ENCODE measurements at places on chromosomes 6 and 20.
A peak's percentile ranks its signal among the peaks of the same experiment; 100 is the strongest.

DNA sequence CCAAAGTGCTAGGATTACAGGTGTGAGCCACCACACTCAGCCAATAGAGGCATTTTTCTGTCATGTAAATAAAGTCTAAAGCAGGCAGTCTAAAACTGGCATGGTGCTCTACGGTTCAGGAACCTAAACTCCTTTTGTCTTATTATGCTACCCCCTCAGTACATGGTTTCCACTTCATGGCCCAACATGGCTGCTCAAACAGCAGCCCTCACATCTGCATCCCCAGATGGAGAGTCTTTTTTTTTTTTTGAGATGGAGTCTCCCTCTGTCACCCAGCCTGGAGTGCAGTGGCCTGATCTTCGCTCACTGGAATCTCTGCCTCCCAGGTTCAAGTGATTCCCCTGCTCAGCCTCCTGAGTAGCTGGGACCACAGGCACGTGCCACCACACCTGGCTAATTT lies 38.3 kb downstream of the SLC52A3 start:
- DNase-seq, result no peak

DNA sequence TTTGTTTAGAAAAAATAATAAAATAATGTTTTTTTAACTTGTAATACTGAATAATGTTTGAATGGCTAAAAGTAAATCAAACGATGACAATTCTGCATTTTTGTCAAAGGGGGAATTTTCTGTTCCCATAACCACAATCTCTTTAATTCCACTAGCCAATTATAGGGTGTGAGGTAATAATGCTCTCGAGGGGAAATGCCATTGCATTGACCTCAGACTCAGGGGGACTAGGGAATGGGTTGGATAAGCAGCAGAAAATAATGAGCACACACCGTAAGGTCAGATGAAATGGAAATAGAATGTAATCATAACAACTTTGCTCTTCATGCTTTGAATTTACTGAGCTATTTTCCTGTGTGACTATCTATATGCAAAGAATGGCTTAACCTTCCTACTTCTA lies 584.7 kb downstream of the RFPL4B start:
- DNase-seq, result no peak

GRCh38 chr6:4344317-4344899 lies 209.0 kb upstream of the ECI2 start:
- no peak for DNase-seq

GRCh38 chr6:11705069-11705468 lies 73.5 kb downstream of the ADTRP start:
- DNase-seq, result no peak

DNA sequence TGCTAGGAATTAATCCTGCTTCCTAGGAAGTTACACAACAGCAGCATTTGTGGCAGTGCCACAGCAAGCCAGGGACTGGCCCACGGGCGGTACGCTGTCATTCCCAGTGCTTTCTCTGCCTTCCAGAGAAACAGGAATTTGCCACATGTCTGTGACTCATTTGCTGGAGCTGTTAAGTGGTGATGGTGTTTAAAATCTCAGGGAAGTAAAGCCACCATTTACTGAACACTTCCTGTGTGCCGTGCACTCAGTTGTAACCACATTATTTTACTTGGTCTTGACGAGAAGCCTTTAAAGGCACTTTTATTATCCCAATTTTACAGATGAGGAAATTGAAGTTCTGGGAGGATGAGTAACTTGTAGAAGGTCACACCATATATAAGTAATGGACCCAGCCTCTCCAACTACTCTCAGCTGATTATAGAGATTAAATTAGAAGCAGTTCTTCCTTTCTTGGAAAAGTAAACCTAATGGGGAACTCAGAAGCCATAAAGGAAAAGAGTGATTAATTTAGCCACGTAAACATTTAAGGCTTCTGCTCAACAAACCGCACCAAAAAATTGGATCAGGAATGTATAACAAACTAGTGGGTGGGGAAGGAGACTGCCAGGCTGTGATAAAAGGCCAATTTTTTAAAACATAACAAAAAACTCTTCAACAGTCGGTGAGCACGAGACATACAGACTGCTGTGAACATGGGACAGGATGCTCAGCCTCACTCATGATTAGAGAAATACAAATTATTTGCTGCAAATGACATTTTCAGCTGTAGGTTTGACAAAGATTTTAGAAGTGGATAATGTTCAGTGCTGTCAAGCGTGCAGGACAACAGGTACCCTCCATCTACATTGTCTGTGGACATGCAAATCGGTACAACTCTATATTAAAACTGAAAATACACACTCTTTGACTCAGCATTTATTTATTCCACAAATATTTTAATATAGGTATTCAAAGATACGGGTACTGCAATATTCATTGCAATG lies 311.2 kb downstream of the NRN1 start:
- DNase-seq, result no peak

GRCh38 chr20:19807191-19807945 lies 49.3 kb downstream of the RIN2 start:
- peak; percentile 41 for DNase-seq

GRCh38 chr6:151390851-151391470 lies 398 bp downstream of the ZBTB2 start:
- DNase-seq, result peak; percentile 38

DNA sequence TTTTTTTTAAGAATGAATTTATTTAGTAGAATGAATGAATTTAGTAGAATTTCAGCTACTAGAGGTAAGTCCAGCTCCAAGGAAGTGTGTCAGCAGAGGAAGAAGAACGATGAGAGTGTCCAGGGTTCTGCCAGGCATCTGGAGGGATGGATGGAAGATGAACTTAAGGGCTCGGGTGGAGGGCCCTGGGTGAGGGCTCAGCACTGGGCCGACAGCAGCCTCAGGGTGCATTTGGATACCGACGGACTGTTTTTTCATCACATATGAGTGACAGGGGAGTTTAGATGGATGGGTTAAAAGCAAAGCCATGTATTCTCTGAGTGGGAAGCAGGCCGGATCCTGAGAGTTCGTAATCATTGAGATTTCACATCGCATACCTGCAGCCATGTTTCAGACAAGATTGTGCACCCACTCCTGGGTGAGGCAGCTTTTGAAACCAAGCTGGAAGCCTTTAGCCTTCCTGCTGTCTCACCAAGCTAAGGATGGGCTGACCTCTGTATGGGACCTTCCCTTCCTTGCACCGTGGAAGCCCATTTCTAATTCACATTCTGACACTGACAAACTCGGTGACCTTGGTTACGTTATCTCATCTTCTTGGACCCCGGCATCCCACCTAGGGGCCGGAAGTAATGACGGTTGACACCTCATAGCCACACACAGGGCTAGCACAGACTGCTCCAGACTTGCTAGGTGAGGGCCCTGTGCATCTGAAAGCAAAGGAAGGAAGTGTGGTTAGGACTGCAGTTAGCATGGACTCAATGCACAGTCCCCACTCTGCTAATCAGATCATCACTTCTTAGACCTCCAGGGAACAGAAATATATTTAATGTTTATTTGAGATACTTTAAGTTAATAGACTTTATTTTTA lies 228.5 kb downstream of the SLC24A3 start:
- DNase-seq, result no peak

DNA sequence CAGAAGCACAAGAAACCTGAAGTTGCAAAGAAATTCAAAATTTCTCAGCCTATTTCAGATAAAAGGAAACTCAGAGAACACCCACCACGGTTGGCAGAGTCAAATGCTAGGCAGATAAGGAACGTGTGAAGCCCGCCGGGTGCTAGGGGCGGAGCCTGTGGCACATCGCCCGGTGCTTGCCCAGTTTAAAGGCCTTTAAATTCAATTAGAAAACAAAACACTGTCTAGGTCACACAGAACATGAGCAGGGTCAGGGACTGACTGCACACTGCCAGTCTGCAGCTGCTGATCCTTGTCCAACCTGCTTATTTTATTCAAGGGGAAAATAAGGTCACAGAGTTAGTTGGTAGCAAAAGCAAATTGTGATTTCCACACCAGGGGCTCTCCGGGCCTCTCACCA lies 75.8 kb downstream of the PSMG4 start:
- no peak for DNase-seq

- DNase-seq, result no peak
These were observed 11.7 kb upstream of the SIRPB1 start for GRCh38 chr20:1631309-1632151.

DNA sequence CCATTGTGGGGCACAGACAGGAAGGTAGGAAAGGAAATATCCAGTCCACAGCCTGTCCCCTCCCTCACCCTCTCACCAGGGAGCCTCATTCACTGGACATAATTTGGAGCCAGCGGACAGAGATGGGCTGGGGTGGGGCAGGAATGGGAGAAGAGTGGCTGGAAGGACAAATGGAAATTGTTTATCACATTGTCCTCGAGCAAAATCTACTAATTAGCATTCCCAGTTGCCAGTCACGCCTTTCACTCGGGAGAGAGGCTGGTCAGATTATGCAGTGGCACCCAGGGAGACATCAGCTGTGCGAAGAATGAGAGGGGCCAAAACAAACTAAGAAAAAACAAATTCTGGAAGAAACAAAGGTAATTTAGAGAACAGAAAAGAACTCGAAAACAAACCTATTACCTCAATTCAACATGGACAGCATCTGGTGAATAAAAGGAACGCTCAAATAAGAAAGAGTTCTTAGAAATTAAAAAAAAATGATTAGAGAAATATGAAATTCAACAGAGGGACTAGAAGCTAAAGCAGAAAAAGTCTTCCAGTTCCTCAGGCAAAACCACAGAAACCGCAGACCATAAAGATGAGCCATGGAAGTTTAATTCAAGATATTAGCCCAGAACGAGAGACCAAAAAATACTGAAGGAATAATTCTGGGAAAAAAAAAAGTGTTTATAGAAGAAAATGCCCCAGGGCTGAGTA lies 108.5 kb upstream of the RALGAPA2 start:
- DNase-seq, result no peak

GRCh38 chr6:73655341-73655917 lies 1.6 kb upstream of the SLC17A5 start:
- no peak for DNase-seq

DNA sequence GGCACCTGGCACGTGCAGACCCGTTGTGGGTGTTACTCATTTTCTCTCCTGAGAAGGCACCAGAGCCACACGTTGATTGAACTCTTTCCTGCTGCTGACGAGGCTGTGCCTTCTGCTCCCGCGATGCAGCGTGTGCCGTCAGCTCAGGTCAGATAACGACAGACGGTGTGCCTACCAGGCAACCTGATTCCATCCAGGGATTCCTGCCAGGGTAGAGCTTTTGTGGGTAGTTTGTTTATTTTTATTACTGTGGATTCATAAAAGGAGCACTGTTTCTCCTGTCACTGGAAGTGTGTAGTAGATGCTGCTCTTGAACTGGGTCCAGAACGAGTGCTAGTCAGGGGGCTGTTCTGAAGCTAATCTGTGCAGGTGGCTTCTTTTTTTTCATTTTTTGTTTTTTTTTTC lies 20.7 kb downstream of the PRPF6 start:
- no peak for DNase-seq

DNA sequence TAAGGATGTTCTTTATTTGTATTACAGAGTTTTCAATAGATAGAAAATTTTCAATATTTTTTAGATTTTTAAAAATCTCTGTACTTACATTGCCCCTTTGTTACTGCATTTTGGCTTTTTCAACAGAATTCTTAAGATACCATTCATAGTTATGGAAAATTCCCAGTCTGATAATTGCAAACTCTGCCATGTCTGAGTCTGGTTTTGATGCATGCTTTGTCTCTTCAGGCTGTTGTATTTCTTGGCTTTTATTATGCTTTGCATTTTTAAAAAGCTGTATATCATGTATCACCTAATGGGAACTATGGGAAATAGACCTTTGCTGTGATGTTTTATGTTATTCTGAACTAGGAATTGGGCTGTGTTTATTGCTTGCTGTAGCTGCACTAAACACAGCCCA lies 898.9 kb upstream of the ADGRB3 start:
- DNase-seq, result no peak

GRCh38 chr6:119348096-119348747 lies 1.3 kb downstream of the MAN1A1 start:
- DNase-seq, result no peak

DNA sequence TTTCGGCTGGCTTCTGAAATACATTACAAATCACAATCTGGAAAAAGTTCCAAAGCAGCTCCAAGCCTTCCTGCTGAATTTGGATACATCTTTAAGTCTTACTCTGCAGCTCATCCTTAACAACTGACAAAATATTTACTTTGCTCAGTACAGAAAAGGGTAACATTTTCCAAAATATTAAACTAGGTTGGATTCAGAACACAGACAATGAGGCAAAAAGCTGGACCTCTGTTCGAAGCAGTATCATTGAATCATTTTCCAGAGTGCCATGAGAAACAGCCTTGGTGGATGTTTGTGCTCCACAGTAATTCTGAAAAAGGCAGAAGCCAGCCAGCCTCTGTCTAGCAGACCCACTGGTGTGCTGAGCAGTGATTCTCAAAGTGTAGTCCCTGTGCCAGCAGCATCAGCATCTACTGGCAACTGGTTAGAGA lies 162.1 kb downstream of the AIG1 start:
- no peak for DNase-seq

DNA sequence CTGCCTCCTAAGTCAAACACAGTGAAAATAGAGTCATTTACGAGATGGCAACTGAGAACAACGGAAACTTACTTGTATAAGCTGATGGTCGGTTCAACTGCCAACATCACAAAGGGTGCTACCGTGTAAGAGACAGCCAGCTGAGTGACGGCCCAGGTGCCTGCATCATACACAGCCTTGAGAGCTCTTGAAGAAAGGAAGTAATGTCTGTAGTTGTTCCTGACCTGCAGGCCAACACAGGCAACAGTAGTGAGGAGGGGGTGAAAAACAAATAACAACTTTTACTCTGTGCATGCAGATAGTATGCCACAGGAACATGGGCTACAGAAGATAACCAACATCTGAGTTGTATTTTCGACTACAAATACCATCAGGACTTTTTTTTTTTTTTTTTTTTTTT lies 102.7 kb downstream of the MBOAT1 start:
- DNase-seq, result no peak

Measured in fibroblast of the conjunctiva (primary cell).